ENCODE measurements at places on chromosomes 5 and 9.

DNA sequence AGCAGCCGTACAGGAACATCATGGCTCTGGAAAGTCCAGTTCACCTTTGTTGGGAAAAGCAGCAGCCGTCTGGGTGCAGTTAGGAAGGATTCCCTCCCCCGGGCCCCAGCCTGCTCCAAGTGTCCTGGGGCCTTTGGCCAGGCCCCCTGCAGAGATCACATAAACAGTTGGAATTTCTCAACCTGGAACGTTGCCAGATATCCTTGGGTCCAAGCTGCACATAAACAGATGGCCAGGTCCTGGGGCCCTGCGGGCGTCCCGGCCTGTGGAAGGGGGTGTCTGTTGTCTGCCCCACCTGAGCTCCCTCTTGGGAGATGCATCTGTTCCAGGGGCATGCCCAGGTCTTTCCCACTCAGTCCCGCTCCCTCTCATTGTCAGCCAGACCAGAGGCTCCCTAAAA is 92.7 kb downstream of the COL5A1 start:
- peak; percentile 84 for DNase-seq

DNA sequence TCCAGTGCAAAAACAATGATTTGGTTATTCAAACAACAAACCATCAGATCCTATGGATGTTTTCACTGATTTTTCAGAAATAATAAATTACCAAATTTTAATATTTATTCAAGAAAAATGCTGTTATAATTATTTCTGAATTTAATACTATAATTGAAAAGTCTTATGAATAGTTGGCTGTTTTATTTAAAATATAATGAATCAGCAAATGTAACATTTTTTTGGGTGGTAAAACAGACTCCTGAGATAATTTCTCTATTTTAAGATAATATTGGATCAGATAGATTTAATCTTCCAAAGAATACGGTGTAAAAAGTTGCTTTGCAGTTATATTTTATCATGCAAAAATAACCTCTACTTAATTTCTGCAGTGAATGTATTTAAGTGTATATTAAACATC is 5.3 kb upstream of the GOLGA1 start:
- DNase-seq = no peak

- no peak for DNase-seq
These were observed at the start of gene CDHR2 for GRCh38 chr5:176548967-176549444. Gene CDHR2, plus strand, starts transcription at chr5:176549342. Its CDS starts 16,011 bp downstream, at chr5:176565353.

GRCh38 chr5:124342986-124343385 is 403.5 kb downstream of the ZNF608 start:
- DNase-seq = no peak

- DNase-seq = peak; percentile 94
These were observed 59.6 kb upstream of the SPATA31C2 start for GRCh38 chr9:88197781-88198340.

- no peak for DNase-seq
These were observed 152.9 kb upstream of the SLC28A3 start for GRCh38 chr9:84493284-84493947.

DNA sequence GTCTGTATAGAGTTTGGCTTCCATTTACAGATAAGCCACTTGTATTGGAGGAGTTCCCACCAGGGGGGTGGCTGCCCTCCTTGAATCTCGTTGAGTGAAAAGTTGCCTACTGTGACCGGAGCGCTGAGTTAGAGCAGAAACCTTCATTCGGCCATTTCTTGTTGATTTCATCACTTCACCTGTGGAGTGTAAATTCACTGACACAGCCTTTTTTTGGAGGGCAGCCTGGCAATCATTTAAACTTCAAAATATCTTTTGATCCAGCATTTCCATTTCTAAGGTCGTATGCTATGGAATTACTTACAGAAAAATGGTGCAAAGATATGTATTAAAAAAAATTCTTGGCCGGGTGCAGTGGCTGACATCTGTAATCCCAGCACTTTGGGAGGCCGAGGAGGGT is 40.8 kb downstream of the PRRC2B start:
- DNase-seq = no peak

DNA sequence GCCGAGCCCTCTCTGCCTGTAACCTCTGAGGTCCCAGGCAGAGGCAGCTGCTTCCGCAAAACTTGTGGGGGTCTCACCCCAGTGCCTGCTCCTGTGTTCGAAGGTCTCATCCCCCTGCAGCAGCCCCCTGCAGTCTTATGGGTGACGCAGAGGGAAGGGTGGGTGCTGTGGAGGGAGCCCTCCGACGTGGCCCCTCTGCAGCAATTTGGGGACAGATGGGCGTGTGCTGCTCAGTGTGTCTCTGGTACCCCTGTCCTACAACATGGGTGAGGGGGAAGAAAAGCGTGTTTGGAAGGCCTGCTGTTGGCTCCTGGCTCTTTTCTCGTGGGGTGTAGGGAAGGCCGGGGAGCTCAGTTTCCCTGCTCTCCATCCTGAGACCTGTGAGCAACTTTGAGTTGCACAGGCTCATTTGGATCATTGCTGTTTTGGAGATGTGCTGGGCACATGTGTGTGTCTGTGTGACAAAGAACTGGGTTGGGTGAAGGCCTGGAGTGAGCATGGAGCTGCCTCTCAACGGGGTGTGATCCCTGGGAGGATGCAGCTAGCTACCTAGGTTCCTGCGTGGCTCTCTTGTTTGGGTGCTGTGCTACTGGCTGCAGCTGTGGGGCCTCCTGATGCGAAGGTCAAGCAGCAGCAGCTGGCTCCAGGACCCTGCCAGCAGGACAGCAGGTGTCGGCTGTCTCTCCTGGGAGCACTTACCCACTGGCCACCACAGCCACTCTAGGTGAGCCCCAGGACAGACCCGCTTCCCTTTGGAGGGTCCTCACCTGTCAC is 179.6 kb upstream of the PITX1 start:
- no peak for DNase-seq

GRCh38 chr9:35552376-35552775 is 52.7 kb upstream of the TESK1 start:
- no peak for DNase-seq

- DNase-seq = no peak
These were observed 94.2 kb downstream of the MUSK start for GRCh38 chr9:110762783-110763182.

DNA sequence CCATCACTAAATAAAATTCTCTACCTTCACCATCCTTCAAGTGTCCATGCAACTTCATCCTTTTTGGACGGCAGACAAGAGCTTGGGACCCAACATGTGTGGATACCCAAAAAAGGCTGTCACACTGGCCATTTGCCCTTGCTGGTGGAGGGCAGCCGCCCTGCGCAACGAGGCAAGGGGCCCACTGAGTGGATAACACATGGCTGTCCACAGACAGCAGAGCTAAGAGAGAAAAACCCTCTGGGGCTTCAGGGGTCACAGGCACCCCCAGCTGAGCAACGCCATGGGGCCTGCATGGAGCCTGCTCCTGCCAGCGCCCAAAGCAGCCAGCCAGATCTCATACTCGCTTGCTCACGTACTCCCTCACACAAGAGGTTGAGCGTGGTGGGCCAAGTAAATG is 205.9 kb upstream of the NREP start:
- no peak for DNase-seq

DNA sequence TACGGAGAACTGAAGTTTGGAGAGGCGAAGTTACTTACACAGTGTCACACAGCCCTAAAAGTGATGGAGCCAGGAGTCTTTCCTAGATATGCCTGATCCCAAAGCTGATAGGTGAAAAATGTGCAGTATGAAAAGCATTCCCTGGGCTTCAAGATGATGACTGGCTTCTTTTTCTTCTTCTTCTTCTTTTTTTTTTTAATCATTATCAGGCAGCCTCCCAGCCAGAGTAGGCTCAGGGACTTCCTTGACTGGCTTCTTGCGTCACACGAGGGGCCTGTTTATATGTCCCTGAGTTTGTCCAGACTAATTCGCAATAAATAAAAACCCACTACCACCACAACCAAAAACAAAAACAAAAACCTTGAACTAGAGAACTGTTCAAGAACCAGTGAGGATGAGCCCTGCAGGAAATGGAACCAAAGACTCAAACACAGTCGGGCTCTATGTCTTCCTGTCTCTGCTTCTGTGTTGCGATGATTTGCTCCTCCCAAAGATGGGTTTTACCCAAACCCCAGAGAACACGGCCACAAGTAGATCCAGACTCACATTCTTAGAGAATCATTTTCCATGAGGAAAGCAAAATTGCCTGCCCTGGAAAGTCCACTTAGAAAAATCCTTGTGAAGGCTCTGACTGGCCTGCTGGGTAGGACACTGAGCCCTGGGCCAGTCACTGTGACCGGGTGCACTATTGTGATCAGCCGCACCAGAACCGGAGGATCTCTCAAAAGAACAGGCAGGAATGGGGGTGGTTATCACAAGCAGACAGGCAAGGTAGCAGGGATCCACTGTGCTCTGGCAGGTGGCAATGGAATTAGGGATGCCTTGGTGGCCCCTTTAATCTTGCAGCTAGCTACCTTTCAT is 38.0 kb upstream of the ADAM19 start:
- DNase-seq = peak; percentile 38

DNA sequence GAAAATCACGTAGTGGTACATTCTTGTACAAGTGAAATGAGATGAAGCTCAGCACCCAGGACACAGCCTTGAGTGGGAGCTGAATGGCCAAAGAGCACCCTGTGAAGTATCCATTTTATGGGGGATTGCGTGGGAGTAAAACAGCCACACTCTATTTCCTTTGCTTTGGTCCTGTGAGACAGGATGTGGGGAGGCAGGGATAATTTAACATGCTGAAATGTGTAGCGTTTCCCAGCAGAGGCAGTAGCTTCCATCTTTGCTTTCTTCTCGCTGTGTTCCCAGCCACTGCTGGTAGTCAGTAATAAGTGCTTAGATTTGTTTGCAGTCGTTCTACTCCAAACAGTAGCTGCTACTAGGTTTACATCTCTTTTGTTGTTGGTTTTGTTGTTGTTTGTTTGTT is 4.4 kb downstream of the IL31RA start:
- DNase-seq = peak; percentile 21

GRCh38 chr5:128436749-128437188 is 101.3 kb downstream of the FBN2 start:
- peak; percentile 91 for DNase-seq

- DNase-seq = peak; percentile 21
These were observed 521 bp upstream of the SLIT3 start for GRCh38 chr5:169301386-169301934.

GRCh38 chr5:1053391-1054017 is 44.9 kb downstream of the NKD2 start:
- DNase-seq = no peak

- no peak for DNase-seq
These were observed 17.2 kb upstream of the THG1L start for GRCh38 chr5:157713830-157714595.

DNA sequence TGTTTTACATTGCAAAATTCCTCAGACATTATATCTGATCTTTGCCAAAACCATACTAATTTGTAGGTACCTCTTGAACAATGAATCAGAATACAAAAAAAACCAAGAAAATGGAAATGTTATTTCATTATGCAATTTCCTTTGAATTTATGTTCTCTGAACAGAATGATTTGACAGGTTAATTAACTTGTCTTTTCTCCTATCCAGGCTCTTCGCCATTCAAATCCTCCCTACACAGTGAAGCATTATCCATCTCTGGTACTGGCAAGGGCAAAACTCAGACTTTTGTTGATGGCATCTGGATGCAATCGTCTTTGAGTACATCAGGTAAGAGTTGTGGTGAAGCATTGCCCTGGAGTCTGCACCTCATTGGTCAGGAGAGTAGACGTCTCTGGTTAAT is 655.7 kb upstream of the ITGA1 start:
- DNase-seq = no peak

- no peak for DNase-seq
These were observed 47.5 kb downstream of the MAMDC2 start for GRCh38 chr9:70091103-70091502.

DNA sequence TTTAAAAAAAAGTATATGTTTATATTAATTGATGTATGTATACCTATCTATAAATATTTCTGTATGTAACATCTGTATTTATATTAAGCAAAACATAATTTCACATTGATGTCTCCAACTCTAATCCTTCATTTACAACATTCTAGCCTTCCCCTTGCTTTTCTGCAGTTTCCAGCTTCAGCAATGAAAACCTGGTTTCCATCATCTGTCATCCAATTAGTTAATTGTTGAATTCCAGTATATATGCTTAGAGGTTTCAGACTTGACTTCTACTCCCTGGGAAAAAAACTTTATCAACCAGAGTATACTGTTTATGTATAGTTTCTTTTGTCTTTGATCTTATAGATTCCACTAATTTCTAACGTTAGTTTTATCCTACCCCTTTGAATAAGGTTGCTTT is 38.4 kb downstream of the NMUR2 start:
- DNase-seq = no peak

DNA sequence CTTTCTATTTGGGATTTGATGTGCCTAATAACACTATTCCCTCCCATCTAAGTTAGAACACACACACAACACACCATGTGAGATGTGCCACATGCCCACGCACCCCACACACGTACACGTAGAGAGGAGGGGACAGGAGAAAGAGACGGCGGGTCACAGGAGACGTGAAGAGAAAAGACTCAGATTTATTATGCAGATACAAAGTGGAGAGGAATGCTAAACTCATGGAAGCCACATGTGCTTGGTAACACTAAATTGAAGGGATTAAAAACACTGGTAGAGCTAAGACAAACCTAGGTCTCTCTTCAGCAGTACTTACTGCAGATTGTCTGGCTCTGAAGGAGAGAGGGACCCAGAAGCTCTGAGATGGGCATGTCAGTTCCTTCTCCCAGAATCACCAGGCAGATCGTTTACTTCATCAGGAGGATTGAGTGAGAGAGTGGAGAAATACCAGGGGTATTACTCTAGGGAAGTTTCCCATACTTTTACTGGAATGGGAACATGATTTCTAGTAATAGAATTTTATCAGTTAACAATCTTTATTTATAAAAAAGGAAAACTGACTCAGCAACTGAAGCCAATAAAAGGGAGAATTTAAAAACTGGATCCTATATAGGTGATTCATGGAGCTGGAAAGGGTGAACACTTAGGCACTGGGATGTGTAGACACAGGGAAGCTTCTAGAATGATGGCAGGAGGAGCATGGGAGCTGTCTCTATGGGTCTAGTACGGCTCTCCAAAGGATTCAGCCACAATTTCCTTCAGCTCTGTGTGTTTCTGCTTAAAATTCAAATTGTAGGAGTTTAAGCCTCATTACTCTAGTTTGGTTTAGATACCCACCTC is 139.4 kb downstream of the MACIR start:
- DNase-seq = no peak

GRCh38 chr5:113153512-113154097 is 177.0 kb downstream of the DCP2 start:
- no peak for DNase-seq

DNA sequence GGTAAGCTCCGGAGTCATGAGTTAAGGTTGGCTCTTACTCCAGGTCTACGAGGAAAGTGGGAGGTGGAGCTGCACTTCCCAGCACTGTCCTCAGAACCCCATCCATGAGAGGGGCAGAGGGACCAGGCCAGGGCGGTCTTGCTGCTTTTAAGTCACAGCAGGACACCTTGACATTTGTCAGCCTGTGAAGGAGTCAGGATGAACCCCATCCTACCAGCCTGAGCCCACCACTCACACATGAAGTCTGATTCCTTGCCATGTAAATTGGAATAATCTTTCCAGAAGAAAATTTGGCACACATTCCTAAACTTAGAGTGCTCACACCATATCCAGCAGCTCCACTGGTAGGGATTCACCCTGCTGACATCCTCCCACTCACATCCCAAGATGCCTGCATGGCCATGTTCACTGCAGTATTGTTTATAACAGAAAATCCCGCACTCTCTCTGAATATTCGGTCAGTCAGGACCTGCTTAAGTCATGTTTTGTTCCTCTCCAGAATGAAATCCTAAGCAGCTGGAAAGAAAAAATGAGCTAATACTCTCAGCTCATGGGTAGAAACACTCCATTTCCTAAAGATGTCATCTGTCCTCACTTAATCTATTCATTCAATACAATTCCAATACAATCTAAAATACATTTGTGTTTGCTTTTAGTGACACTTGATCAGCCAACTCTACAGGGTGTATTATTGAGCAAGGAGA is 79.3 kb upstream of the COL5A1 start:
- no peak for DNase-seq
